ENCODE measurements at places on chromosomes 5 and 9. TPM values are rescaled to one million over a fixed set of nuclear protein-coding genes. Genes with fewer than 3 reads are reported as not detected.

The ENG gene
- 0.82 TPM for total RNA-seq

The NEUROG1 gene
- total RNA-seq: 0.41 TPM

The TMEM252 gene
- total RNA-seq: not detected

The ATP10B gene
- total RNA-seq: 2.4 TPM

The LHX6 gene
- 11.8 TPM for total RNA-seq

The PLPP7 gene
- 6.1 TPM for total RNA-seq

DNA sequence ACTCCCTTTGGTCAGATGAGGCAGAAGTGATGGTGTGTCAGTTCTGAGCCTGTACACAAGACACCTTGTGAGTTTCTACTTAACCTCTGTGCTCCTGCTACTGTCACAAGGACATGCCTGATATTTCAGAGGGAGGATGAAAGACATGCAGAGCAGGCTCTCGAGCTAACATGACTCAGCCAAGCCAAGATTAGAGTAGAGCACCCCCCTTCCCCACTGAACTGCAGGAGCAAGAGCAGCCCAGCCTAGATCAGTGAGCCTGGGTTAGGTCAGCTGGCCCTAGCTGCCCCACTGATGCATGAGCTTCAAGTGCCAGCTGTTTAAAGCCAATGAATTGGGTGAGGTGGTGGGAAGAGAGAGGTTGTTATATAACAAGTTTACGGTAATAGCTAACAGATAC is 36.7 kb downstream of the BRINP1 start:
- no peak for DNase-seq

DNA sequence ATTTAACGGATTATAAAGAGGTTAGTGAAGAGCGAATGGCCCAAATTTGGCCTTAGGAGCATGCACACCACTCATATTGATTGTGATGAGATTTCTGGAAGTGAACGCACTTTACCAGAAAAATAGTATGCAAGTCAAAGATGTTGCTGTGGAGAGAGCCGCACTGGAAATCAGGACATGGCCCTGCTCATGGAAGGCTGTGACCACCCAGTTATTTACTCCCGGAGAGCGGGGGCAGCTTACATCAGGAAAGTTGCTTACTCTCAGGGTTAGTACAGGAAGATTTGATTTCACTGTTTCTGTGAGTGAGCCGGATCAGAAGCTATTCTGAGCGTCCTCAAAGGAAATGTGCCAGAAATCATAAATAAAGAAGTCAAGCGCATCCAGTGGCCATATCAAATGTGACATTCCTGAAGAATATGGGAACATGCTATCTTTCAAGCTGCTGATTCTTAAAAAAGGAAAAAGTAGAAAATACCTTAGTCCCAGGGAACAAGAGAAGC is 42.9 kb upstream of the STRBP start:
- no peak for DNase-seq

GRCh38 chr9:95029720-95030119 is 287.8 kb downstream of the FANCC start:
- no peak for DNase-seq

- DNase-seq: no peak
Measured at GRCh38 chr5:140348104-140348503, 1.7 kb upstream of the HBEGF start.

DNA sequence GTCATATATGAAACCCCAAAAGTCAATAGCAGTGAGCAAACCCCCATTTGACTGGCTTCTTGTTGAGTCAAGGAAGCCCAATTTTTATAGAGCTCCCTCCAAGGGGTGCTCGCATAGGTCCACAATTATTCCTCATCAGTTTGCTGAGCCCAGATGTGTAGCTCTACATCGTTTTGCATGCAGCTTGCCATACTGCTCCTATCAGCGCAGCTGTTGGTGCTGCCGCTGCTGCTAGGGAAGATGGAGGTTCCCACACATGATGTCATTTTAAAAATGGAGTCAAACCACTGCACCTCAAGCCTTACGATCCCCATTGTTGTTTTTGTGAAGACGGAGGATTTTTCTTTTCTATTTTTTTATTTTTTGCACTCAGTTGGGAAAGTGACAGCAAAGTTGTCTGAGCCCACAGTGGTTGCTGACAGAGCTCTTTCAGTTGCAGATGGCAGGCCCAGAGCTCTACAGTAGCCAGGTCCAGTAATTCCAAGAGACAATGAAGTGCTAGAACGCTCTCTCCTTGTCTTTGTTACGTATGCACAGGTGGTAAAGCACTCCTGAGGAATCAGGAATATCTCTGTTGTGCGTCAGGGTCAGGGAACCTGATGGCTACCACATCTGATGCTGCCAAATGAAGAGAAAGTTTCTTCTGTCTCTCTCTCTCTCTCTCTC is 23.2 kb upstream of the C5orf63 start:
- no peak for DNase-seq

DNA sequence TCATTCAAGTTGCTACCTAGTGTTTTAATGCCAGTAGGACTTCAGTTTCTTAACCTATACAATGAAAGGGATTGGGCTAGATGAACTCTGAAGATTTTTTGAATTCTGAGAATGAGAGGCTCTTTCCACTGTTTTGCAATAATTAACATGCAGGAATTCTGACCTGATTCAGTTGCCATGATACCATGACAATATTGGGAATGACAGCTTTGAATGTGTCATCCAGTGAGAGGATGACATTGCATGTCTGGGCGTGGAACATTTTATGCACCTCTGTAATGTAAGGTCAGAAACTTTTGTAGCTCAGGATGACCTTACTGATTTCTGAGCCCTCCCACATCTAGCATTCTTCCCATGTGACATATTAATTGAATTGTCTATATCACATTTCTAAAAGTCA is 30.6 kb upstream of the SPINK5 start:
- DNase-seq: no peak

DNA sequence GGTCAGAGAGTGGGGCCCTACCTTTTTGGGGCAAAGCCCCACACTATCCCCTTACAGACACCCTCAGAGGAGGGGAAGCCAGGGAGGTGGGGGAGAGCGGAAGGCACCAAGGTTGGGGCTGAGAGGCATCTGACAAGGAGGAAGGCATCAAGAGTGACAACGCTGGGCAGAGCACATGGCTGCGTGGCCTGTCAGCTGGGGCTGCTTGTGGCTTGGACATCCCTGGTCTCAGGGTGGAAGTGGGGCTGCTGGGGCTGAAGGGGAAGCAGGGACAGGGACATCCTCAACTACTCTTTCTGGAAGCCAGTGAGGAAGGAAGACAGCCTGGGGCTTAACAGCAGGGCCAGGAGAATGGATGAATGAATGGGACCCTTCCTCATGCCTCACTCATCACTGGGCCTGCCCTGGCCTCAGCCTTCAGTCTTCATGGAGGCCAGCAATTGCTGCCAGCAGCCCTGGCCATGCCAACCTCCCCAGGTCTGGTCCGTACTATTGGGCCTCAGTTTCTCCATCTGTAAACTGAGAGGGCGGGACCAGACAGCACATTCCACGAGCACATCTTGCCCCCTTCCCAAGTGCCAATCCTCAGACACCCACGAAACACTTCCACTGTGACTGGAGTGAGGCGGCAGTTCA is 993 bp upstream of the RALGDS start:
- DNase-seq: no peak

DNA sequence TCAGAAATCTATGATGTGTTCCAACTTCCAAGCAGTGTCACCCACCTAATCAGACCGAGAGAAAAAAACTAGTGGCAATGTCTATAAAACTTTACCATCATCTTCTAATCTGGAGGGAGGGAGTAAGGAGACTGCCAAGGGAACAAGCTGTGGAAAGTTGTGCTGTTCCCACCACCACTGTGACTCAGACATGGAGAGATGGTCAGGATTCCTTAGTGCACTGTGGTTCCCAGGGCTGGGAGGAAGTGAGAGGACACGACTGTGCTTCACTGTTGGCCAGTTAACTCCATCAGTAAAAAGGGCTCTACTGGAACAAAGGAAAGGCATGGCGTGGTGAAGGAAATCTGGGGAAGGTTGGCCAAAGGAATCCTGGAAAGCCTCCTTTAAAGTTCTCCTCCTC is 18.8 kb downstream of the TICAM2 start:
- no peak for DNase-seq

DNA sequence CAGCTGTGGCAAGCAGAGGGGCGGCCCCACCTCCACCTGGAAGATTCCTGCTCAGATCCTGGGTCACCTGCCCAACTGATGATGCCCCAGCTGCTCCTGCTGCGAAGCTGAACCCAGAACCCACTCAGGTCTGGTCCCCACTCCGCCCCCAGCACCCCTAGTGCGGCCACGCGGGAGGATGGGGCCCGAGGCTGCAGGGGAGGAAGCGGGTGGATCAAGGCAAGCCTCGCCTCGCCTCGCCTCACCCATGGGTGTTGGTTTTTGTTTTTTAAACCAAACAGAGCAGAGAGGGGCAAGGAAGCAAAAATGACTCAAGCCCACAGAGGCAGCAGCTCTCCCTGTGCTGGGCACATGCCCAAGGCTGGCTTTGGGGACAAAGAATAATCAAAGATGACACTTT is 23.2 kb downstream of the ABO start:
- no peak for DNase-seq

- DNase-seq: no peak
Measured at GRCh38 chr9:78400496-78400895, 103.6 kb downstream of the PSAT1 start.

Measured in frontal cortex (tissue), 4 donors.